Inflammatory macrophage treated with lipopolysaccharide for 1 hour (primary cell): ENCODE measurements at places on chromosomes 4 and X.

GRCh38 chr4:83947830-83948193 lies 411.9 kb downstream of the GPAT3 start:
- DNase-seq = no peak

DNA sequence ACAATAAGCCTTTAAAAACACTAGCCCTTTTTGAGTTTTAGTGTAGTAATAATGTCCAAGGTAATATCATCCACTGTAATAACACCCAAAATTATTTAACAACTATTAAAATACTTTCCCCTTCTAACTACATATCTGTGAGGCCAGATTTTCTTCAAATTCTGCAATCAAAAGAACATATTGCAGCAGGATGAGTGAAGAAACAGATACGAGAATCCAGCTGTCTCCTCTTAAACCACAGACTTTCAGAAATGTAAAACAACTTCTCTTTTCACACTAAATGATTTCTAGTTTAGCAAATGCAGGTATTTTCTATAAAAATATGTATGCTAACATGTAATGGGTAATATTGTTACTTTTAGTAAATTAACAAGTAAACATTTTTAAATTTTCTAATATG lies 148.9 kb downstream of the PRDM5 start:
- peak; percentile 36 for DNase-seq

GRCh38 chrX:69951753-69952152 lies 98.0 kb downstream of the AWAT2 start:
- no peak for DNase-seq

DNA sequence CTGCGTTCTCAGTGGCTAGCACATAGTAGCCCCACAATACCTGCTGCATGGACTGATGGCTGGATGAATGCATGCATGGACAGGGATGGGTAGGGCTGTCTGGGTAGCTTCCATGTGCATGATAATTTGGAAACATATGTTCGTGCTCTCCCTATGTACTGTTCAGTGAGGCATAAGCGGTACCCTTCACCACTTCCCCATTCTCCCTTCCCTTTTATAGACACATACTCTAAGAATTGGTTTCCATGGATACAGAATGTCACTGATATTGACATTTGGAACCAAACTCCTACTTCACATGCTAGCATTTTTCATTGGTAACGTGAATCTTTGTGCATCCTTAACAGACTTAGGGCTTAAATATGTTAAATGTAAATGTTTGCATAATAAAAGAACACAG lies 20.4 kb downstream of the USP46 start:
- DNase-seq = peak; percentile 22

- DNase-seq = no peak
Observed at GRCh38 chr4:143215873-143216272, 31.2 kb downstream of the USP38 start.

GRCh38 chr4:63459329-63459728 lies 949.9 kb downstream of the TECRL start:
- DNase-seq = no peak

GRCh38 chr4:3250438-3250955 lies 1.5 kb downstream of the MSANTD1 start:
- DNase-seq = no peak

DNA sequence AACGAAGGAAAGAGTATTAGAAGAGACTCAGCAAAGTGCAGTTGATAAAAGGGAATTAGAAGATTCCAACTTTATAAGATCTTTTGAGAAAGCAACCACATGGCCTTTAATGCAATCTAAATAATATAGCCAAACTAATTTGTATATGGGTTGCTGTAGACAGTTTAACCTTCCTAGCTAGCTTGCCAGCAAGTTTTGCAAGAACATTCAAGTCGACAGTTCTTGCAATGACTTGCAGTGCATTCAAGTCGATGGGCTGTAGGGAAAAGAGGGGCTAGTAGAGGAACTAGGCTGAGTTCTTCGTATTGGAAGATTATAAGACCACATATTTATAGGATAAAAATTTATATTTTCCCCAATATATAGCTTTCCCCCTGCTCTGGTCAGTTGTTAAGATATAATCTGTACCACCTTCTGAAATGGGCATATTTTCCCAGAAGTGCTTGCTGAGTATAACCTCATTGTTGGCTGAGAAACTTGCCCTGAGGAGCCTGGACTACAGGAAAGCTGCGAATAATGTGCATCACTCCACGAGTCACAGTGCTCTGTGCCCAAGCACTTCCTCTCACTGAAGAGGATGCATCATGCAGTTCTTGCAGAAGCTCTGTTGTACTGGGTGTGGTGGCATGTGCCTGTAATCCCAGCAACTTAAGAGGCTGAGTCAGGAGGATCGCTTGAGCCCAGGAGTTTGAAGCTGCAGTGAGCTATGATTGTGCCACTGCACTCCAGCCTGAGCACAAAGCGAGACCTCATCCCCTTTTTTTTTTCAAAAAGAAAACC lies 56.7 kb downstream of the DOCK11 start:
- peak; percentile 56 for DNase-seq

GRCh38 chr4:37836838-37837440 lies 10.5 kb downstream of the PGM2 start:
- DNase-seq = no peak

GRCh38 chr4:168019019-168019651 lies 73.2 kb upstream of the ANXA10 start:
- no peak for DNase-seq

DNA sequence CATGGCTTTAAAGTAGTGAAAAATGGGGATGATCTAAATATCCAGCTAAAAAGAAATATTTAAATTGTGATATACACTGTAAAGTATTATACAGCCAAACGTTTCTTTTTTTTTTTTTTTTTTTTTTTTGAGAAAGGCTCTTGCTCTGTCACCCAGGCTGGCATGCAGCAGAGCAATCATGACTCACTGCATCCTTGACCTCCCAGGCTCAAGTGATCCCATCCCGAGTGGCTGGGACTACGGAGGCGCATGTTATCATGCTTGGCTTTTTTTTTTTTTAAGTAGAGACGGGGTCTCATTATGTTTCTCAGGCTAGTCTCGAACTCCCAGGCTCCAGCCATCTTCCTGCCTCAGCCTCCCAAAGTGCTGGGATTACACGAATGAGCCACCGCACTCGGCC lies 17.1 kb downstream of the SMIM14 start:
- no peak for DNase-seq

DNA sequence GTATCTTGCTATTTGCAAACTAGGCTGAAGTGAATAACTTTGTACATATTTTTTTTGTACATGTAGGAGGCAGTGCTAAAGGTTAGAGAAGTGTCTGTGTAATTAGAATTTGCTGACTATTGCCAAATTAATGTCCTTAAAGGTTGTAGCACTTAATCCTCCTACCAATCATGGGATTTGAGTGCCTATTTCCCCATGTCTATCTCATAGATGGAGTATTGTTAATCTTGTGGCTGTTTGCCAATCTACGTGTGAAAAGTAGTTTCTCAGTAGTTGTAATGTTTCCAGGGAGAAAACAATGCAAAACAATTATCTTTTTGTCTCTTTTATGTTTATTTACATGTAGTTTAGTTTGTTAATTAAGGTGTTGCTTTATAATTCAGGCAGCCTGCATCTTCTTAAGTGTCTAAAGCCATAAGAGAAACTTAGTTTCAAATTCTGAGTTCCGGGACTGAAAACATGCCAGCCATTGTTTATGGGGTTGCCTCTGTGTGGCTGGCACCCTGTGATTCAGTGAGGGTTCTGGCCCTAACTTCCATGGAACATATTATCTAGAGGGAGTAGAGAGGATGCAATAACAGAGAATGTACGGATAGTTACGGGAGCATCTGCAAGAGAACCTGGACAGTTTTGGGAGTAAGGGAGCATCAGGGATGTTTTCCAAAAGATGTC lies 142.4 kb downstream of the KLHL8 start:
- DNase-seq = no peak

GRCh38 chrX:29555465-29556091 lies 659.8 kb upstream of the MAGEB2 start:
- no peak for DNase-seq

DNA sequence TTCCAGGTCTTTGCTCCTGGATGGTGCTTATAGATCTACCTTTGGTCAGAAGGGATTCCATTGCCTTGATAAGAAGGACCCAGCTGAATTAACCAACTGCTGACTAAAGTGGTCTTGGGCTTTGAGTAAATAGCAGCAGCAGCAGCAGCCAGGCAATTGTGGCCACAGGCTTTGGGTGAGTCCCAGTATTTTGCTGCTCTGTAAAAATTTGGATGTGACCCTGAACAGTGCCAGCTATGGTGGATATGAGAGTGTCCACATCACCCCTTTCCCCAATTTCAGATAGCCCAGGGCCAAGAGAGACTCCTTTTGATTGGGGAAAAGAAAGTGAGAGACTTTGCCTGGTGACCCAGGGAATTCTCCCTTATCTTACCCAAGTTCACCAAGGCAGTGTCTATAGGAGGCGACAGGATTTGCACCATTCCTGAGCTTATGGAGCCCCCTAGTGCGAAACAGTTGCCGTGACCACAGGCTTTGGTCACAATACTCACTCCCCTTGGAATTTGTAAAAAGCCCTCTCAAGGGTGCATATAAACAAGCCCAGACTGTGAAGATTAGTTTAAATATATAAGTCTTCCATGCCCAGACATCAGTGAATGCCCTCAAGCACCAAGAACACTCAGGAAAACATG lies 518.0 kb downstream of the TMA16 start:
- no peak for DNase-seq

DNA sequence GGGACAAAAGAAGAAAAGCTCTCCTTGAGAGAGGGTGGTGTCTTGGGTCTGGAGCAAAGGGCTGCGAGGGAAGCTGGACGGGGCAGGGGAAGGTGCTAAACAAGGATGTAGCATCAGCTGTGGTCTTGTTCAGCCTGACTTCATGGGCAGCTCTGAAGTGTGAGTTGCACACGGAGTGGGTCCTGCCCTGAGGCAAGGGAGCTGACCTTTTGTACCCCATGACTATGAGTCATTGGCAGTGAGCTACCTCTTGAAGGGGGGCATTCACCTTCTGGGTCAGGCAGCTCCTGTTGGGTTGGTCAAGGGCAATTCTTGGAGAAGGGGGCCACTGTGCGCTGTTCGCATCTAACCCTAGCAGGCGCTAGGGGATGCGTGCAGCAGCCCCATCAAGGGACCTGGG lies 151.8 kb downstream of the SMIM20 start:
- DNase-seq = no peak

DNA sequence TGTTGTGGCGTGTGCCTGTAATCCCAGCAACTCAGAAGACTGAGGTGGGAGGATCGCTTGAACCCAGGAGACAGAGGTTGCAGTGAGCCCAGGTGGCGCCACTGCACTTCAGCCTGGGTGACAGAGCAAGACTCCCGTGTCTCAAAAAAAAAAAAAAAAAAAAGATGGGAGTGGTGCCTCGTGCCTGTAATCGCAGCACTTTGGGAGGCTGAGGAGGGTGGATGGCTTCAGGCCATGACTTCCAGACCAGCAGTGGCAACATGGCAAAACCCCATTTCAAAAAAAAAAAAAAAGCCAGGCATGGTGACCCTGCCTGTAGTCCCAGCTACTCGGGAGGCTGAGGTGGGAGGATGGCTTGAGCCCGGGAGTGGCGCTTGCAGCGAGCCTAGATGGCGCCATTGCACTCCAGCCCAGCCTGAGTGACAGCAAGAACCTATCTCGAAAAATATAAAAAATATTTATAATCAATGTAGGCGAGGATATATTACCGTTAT lies 27.0 kb downstream of the EIF2S3 start:
- peak; percentile 52 for DNase-seq

- peak; percentile 41 for DNase-seq
Observed at GRCh38 chr4:186192066-186192612, 772 bp downstream of the CYP4V2 start.

GRCh38 chrX:15758140-15758539 lies 20.1 kb downstream of the CA5B start:
- no peak for DNase-seq

DNA sequence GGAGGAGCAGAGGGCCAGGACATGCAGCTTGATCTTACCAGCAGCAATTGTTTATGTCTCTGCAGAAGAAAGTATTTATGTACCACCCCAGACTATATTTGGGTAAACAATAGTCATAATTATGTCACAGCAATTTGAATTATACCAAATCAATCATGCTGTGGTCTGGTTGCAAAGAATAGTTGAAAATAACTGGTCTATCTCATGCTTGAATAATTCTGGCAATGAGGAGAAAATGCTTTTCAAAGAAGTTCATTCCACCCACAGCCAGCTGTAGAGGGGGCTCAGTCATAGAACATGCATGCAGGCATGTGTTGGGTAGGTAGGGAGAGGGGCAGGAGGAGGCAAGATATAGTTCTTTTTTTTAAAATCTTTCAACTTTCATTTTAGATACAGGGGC lies 399.2 kb downstream of the IL15 start:
- DNase-seq = no peak

- no peak for DNase-seq
Observed at GRCh38 chrX:132631579-132632232, 142.9 kb upstream of the MBNL3 start.

DNA sequence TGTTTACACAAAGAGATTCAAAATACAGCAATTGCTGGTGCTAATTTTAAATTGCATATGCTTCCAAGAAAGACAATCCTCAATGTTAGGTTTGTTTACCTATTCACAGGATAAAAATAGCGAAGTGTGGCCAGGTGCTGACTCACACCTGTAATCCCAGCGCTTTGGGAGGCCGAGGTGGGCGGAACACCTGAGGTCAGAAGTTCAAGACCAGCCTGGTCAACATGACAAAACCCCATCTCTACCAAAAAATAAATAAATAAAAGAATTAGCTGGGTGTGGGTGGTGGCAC lies 77.7 kb downstream of the OPHN1 start:
- no peak for DNase-seq

- no peak for DNase-seq
Observed at GRCh38 chr4:98851806-98852205, 77.1 kb downstream of the EIF4E start.

GRCh38 chrX:42025861-42026260 lies 102.5 kb upstream of the CASK start:
- no peak for DNase-seq

- DNase-seq = no peak
Observed at GRCh38 chr4:22661443-22661842, 31.3 kb upstream of the GBA3 start.

- no peak for DNase-seq
Observed at GRCh38 chr4:141668200-141668910, 32.0 kb downstream of the IL15 start.

DNA sequence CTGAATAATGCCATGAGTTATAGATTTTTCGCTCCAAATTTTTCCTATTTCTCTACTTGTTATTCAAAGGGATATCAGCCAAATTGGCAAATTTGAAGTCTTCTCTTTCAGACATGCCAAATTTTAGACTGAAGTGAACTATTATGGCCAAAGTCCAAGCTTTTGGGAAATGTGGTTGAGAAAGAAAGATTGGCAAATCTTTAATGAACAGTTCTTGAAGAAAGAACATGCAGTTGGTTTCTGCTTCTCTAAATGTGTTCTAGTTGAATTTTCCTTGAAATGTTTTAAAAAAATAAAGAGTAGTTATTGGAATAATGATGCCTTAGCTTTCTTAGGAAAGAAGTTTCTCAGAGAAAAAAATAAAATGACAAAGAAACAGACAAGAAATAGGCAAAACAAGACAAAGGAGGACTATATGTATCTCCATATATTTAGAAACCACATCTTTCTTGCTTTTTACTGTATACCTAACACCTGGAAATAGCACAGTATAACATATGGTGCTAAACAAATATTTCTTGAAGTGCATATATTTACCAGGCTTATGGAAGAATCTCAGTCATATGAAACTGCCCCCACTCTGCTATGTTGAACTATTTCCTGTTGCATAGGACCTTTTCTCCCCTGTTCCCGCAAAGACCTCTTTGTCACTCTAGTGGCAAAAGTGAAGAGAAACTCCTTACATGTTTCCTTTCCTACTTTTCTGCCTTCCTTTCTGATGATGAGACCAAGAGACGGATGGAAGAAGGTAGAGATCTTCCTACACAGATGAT lies 250.0 kb downstream of the ARHGAP24 start:
- peak; percentile 64 for DNase-seq

- DNase-seq = no peak
Observed at GRCh38 chr4:72846280-72847111, 223.0 kb downstream of the COX18 start.
